ENCODE measurements at places on chromosomes 13 and 19.

GRCh38 chr13:41608839-41609177, 151.5 kb downstream of the RGCC start:
- H3K27me3 ChIP-seq: no peaks in the 10 kb centered on the region
- H3K36me3 ChIP-seq: peaks cover 11% of the 10 kb centered on the region
- no peaks in the 10 kb centered on the region for H3K4me1 ChIP-seq
- no peak overlapping the region for H3K4me3 ChIP-seq

GRCh38 chr13:107376341-107377125, 808.6 kb upstream of the ARGLU1 start:
- no peaks in the 10 kb centered on the region for H3K27me3 ChIP-seq
- no peaks in the 10 kb centered on the region for H3K4me1 ChIP-seq

DNA sequence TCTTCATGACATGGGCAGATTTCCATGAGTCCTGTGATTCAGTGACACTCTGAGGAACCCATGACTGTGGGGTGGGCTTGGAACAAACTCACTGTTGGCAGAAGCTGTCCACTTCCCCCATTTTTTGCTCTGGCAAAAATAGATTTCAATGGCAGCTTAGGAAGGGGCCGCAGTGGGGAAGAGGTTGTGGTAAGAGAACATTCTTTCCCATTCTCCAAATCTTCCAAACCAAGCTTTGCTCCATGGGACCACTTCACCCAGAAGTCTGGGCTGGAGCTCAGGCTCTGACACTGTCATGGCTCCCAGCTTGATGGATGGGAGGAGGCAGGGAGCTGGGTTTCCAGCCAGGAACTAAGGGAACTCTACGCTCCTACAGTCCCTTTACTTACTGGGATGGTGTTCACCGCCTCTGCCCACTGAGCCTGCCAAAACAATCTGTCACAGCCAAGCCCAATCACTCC, 24.9 kb upstream of the MEDAG start:
- DNase-seq: no peak
- no peaks in the 10 kb centered on the region for H3K4me1 ChIP-seq
- H3K36me3 ChIP-seq: no peaks in the 10 kb centered on the region

DNA sequence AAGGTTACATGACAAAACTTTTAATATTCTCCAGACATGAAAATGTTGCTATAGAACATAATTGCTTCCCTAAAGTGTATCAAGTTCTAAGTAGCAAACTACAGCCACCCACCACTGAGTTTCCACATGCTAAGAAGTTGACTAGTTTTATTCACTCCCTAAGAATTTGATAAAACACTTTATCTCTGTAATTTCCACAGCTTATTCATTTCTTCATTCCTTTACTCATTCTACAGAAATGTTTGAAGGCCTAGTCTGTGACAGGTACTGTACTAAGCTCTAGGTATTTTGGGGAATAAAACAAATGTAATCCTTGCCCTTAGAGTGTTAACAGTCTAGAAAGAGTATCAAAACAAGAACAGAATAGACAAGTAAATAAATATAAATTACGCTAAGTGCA, 101.8 kb upstream of the DIAPH3 start:
- H3K27me3 ChIP-seq: peaks cover 27% of the 10 kb centered on the region
- H3K36me3 ChIP-seq: no peaks in the 10 kb centered on the region
- no peak for DNase-seq
- H3K27ac ChIP-seq: no peak overlapping the region

GRCh38 chr13:71030784-71031183, 836.2 kb downstream of the DACH1 start:
- H3K27me3 ChIP-seq: no peaks in the 10 kb centered on the region
- H3K4me3 ChIP-seq: no peak overlapping the region
- no peak for DNase-seq
- no peaks in the 10 kb centered on the region for H3K4me1 ChIP-seq
- no peaks in the 10 kb centered on the region for H3K36me3 ChIP-seq
- no peak overlapping the region for H3K27ac ChIP-seq

- H3K4me1 ChIP-seq: peaks cover 13% of the 10 kb centered on the region
- DNase-seq: no peak
- H3K27ac ChIP-seq: no peak overlapping the region
- H3K27me3 ChIP-seq: peaks cover under 1% of the 10 kb centered on the region
These were observed 47.2 kb downstream of the LYL1 start for GRCh38 chr19:13055213-13056051.

GRCh38 chr19:40567040-40567749, 9.5 kb upstream of the SHKBP1 start:
- no peak for DNase-seq
- H3K27me3 ChIP-seq: peaks cover 14% of the 10 kb centered on the region
- peaks cover 18% of the 10 kb centered on the region for H3K4me1 ChIP-seq
- peak overlapping the region; percentile 48 for H3K4me3 ChIP-seq

DNA sequence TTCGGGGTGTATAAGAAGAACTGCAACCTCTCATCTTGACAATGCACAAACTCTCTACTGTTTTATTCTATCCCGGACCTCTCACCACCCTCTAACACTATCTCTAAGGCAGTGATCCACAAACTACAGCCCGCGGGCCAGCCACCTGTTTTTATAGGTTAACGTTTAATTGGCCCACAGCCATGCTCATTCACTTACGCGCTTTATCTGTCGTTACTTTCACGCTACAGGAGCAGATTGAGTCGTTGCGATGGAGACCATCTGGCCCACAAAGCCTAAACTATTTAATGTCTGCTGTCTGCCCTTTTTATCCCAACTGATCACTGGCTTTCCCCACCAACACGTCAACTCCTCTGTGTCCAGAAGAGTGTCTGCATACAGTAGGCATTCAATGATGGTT, 158.9 kb downstream of the CACNA1A start:
- H3K36me3 ChIP-seq: no peaks in the 10 kb centered on the region
- H3K4me1 ChIP-seq: no peaks in the 10 kb centered on the region
- no peak for DNase-seq
- H3K4me3 ChIP-seq: no peak overlapping the region
- peaks cover 14% of the 10 kb centered on the region for H3K27me3 ChIP-seq

DNA sequence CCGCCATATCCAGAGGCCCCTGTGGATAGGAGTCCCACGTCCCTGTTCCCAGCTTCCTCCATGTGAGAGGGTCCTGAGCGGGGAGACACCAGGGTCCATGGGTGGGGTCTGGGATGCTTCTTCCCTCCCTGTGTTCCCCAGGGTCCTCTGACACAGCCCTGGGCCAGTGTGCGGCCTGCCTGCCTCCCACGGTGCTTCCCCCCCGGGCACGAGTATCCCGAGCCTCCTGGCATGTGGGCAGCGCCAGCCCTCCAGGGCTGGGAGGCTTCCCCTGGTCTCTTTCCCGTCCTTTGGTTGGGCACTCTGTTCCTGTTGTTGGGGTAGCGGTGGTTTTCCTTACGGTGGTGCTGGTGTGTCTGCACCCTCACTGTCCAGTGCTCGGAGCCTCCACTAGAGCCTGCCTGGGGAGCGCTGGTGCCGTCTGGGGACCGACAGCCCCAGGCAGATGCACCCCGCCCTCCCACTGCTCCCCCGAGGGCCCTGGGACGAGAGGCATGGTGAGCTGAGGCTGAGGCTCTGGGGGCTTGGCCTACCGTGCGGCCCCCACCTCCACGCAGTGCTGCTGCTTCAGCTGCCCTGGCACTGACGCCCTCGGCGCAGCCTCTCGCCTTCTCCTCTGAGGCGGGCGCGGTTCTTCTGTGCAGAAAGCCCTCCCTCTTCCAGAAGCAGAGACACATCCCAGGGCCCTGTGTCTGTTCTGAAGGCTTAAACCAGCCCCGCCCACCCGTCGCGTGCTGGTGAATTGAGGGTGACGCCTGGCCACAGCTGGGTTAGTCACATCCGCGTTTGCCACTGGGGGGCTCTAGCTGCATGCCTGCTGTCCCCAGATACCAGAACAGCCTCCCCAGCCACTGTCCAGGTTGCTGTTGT, 27.9 kb downstream of the PLEKHJ1 start:
- H3K4me3 ChIP-seq: no peak overlapping the region
- H3K27ac ChIP-seq: no peak overlapping the region
- no peaks in the 10 kb centered on the region for H3K36me3 ChIP-seq

GRCh38 chr13:91155512-91156114, 191.9 kb upstream of the MIR17HG start:
- H3K4me1 ChIP-seq: no peaks in the 10 kb centered on the region
- H3K4me3 ChIP-seq: no peak overlapping the region
- no peaks in the 10 kb centered on the region for H3K36me3 ChIP-seq
- H3K27me3 ChIP-seq: peaks cover 10% of the 10 kb centered on the region
- DNase-seq: no peak
- H3K27ac ChIP-seq: no peak overlapping the region

DNA sequence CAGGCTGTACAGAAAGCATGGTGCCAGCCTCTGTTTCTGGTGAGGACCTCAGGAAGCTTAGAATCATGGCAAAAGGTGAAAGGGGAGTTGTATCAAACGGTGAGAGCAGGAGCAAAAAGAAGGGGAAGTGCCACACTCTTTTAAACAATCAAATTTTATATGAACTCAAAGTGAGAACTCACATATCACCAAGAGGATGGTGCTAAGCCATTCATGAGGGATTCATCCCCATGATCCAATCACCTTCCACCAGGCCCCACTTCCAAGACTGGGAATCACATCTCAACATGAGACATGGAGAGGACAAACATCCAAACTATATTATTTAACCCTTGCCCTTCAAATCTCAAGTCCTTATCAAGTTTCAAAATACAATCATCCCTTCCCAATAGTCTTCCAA, 836.7 kb downstream of the SLITRK5 start:
- peaks cover 5% of the 10 kb centered on the region for H3K36me3 ChIP-seq
- no peaks in the 10 kb centered on the region for H3K4me1 ChIP-seq
- H3K4me3 ChIP-seq: no peak overlapping the region
- no peaks in the 10 kb centered on the region for H3K27me3 ChIP-seq
- DNase-seq: no peak

DNA sequence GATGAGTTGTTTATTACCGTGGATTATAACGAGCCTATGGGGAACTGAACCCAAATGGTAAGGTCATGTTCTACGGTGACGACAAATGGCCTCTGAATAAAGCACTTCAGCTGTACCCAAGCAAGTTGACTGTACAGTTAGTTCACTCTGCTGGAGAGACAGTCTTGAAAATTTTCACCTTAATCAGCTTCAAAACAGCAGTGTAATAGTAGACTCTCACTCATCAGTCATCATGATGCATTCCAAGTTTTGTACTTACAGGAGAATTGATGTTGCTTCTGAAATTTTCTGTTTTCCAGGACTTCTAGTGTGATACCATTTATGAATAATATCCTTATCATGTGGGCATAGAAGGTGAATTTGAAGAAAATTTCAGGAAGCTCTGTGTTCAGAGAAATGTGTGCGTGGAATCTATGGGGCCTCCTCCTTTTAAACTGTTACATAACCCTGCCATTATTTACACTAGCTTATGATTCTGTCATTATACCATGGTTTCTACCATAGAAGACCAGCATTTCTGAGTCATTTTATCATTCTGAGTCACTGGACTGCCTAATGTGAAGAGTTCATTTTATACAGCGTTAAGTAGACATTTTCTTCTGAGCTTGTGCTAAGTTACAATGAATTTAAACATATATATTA, 96.9 kb downstream of the WDFY2 start:
- H3K36me3 ChIP-seq: peaks cover 39% of the 10 kb centered on the region
- H3K4me3 ChIP-seq: no peak overlapping the region
- no peaks in the 10 kb centered on the region for H3K27me3 ChIP-seq
- no peak for DNase-seq

DNA sequence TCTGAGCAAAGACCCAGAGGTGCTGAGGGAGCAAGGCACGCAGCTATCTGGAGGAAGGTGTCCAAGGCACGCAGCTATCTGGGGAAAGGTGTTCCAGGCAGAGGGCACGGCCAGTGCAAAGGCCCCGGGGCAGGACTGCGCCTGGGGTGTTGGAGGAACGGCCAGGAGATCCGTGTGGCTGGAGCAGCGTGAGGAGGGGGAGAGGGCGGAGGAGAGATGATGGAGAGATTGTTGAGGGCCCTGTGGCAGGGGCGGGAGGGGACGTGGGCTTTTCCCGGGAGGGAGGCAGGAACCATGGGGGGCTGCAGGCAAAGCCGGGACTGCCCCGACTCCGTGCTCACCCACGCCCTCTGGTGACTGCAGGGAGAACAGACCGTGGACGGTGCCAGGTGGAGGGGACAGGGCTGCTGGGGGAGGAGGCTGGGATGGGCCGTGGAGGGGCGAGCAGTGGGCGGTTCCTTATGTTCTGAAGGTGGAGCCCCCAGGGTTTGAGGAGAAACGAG, 13.3 kb upstream of the MISP start:
- no peaks in the 10 kb centered on the region for H3K36me3 ChIP-seq
- H3K4me3 ChIP-seq: no peak overlapping the region
- DNase-seq: peak; percentile 62

GRCh38 chr13:113545931-113546516, 38.5 kb upstream of the TFDP1 start:
- H3K4me1 ChIP-seq: peaks cover 9% of the 10 kb centered on the region
- H3K36me3 ChIP-seq: peaks cover 4% of the 10 kb centered on the region
- H3K4me3 ChIP-seq: no peak overlapping the region
- no peaks in the 10 kb centered on the region for H3K27me3 ChIP-seq

Data from naive thymus-derived CD8-positive, alpha-beta T cell (primary cell).